ENCODE measurements at places on chromosomes 6 and 20.

DNA sequence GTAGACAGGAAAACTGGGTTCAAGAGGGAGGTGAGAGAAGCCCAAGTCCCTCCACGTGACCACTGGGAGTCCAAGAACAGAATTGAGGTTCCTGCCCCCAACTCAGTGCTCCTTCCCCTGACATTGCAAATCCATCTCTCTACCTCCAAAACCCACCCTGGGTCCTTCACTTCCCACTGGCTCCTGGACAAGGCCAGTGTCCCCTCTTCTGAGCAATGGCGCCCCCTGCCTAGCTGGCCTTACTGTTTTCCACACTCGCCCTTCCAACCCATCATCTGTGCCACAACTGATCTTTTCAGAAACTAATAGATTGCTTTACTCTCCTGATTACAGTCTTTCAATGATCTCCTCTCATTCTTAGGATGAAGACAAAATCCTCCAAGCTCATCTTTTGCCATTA is 200.3 kb downstream of the ANKRD60 start:
- DNase-seq: no peak

GRCh38 chr20:63703471-63703975 is 4.3 kb downstream of the ARFRP1 start:
- no peak for DNase-seq

- DNase-seq: no peak
These were observed 67.2 kb downstream of the DHX35 start for GRCh38 chr20:39029364-39029763.

DNA sequence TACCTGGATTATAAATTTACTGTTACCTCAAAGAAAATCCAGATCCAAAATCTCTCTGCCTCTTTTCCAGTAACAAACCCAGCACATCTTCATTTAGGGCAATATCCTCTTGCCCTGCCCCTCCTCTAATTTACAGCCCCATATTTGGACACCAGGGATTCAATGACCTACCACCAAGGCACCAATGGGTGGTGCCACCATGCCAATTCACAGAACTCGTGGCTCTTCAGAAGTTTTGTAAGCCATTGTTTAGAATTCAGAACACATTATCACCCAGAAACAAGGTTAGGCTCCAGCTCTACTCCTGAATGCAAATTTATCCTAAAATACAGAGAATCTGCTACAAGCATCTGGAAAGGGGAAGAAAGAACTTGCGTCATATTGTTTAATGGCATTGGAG is 67.8 kb upstream of the SASH1 start:
- no peak for DNase-seq

GRCh38 chr6:168145747-168146596 is 67.0 kb upstream of the FRMD1 start:
- DNase-seq: no peak

DNA sequence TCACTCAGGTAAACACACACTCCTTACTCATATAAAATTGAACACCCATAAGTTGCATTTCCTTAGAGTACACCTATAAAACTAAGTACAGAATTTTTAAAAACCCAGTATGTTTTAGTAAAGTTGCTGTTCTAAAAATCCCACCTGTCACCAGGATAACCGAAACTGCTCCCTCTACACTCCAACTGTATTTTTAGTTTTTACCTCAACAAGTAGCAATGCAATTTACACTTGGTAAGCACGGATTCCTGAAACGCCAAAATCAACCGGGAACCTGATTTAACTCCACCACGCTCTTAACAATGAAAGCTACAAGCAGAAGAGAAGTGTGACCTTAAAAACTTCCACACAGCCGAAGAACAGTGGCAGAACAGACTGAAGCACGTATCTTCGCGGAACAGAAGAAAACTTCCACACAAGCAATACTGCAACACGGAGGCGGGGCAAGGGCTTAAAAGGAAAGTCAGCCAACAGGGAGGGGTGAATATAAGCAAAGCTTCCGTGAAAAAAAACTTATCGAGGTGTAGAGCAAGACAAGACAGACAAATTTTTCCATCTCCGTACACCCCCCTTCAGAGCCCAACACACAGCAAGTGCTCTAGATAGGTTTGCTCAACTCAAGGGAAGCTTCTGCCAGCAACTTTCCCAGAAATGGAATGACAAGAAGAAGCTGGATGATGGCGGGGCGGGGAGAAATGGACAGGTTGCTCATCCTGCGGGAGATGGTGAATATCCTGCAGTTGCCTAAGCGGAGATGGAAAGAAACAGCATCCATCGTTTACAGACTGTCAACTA is 1.4 kb downstream of the STAU1 start:
- DNase-seq: peak; percentile 29

DNA sequence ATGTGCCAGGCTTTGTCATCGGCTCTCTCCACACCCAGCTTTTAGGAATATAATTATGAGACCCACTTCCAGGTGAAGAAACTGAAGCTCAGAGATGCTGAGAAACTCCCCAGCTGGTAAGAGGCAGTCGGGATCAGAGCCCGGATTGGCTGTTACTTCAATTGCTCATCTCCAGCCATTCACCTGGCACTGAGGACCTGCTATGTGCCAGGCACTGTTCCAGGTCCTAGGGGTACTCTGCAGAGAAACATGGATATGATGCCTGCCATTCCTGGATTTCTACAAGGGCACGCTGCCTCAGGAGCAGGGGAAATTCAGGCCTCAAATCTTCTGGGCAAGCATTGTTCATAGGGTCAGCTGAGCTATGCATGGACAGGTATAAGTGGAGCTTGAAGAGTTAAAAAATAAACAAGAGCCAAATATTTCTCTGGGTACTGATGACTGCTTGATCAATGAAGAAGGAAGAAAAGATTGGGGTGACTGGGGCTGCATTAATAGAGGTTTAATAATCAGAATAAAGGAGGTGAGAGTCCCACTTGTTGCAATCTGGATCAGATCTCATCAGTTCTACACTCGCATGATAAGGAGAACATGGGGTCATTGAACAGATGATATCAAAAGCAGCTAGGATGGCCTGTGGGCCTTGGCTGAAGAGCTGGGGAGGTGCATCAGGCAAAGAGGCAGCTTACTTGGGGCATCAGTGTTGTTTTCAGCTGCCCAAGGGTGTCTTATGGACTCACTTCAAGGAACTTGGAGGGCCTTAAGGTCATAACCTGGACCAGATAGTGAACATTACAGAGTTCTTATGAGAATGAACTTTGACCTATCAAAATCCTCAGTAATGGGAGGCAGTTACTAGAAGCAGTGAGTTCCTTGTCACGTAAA is 80.9 kb upstream of the TOX2 start:
- DNase-seq: no peak

DNA sequence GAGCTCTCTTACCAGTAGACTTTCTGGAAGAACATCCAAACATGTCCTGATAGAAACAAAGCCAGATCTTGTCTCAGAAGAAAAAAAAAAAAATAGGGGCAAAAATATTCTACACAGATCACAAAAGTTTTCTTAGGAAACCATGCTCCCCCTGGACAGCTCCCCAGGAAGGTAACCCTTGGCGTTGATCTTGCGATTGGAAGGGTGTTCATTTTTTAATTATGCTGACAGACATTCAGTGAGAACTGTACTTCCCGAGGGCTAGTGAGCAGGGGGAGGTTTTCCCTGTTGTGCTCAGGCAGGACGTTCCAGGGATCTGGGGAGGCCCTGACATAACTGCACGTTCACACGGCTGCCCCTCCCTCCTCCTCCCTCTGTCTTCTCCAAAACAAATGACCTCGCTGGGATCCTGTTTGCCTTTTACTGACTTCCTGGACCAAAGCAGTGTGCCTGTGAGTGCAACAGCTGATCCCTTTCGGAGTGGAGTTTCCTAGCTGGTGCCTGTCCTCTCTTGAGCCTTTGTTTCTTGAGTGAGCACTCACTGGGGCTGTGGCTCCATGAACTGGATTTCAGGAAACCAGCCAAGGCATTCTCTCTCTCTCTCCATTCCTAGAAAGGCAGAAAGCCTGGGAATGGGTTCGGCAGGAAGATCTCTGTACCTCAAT is 46.7 kb downstream of the MARCKS start:
- peak; percentile 66 for DNase-seq

GRCh38 chr6:158706369-158706982 is 56.6 kb downstream of the SYTL3 start:
- peak; percentile 43 for DNase-seq

DNA sequence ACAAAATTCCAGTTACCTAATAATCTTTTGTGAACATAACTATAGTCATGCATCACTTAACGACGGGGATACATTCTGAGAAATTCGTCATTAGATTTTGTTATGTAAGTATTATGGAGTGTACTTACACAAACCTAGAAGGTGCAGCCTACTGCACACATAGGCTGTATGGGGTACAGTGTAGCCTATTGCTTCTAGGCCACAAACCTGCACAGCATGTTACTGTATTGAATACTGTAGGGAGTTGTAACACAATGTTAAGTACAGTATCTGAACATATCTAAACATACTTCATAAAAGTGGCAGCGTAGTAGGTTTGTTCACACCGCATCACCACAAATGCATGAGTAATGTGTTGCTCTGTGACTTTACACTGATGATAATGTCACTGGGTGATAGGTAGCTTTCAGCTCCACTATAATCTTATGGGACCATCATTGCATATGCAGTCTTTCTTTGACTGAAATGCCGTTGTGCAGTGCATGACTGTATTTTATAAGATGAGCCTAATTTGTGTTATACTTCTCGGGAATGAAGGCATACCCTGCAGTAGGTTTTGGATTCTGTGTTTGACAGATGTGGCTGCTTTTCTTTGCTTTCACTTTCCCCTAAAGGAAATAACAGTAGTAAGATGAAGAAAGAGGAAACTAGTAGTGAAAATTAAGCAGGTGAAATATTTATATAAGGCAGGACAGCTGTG is 365.6 kb downstream of the FARS2 start:
- no peak for DNase-seq

DNA sequence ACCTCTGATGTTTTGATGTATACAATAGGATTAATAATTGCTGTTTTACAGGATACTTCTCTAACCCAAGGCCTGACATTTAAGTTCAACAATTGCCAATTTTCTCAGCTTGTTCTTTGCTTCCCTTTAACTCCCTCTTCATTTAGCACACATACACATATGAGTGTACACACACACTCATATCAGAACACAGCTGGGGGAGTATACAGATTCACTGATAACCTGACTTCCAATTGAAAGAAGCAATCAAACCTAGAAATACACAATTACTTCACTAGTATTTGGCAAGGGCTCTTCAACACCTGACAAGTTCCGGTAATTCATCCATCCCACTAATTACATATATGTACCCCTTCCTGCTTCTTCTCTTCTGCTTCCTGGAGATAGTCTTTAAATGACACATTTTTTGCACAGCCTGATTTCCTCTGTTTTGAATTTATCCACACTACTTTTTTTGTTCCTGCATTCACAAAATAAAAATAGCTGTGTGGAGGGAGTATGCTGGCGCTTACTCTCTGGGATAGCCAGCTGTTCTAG is 11.2 kb downstream of the UST start:
- no peak for DNase-seq

DNA sequence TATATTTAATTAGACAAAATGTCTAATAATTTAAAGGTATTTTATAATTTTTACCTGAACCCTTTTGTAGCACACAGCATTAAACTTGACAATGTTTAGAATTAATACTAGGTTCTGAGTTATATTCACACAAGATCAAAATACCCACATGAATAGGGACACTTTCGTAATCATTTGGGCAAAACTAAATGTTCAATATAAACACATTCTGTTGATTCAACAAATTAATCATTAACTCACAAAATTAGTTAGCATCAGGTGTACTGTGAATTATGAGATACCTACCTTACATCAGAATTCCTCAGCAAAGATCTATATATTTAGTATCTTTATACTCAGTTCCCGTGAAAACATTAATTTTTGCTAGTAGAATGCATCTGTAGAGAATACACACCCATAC is 481.5 kb upstream of the MANEA start:
- DNase-seq: no peak

GRCh38 chr6:108009894-108010293 is 51.9 kb upstream of the SEC63 start:
- no peak for DNase-seq

GRCh38 chr20:49398401-49399144 is 83.9 kb downstream of the KCNB1 start:
- no peak for DNase-seq

GRCh38 chr6:109455437-109456110 is at the start of gene MICAL1:
TSS of gene MICAL1 (minus strand) at chr6:109455772. CDS start at chr6:109454196, 1,576 bp downstream.
- DNase-seq: peak; percentile 52

DNA sequence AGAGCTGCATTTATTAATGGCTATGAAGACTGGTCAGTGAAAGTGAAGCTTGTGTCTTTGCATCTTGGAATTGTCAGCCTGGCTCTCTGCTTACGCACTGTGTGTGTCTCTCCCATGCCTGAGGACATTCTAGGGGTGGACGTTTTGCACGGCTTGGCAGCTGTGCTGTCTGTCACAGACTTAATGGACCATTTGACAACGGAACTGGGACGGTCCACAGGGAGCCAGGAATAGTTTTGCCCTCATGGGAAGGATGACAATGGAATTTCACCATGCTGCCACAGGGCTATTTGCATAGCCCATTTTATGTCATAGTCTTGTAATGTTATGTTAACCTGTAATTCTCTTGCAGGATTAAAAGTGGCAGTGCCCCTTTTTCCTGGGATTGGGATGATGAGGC is 44.7 kb downstream of the OR2B6 start:
- no peak for DNase-seq

DNA sequence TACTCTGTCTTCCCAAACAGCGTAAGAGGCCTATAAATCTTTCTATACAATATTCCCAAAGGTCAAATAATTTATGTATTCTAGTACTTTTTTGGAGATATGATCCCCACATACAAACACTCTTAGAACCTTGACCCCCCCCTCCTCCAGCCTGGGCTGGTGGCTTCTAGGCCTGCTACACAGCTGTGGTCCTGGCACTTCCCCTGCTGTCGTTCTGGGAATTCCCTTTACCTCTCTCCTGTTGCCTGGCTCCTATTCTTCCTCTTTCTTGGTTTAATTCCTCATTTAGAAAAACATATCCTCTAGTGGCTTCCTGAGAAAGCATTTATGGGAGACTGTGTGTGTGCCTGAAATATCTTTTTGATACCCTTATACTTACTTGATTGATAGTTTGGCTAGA is 4.1 kb upstream of the TXLNB start:
- no peak for DNase-seq

GRCh38 chr6:20686142-20686541 is 151.9 kb downstream of the CDKAL1 start:
- DNase-seq: no peak

- DNase-seq: no peak
These were observed 631.2 kb upstream of the EPHA7 start for GRCh38 chr6:94050515-94050914.

GRCh38 chr20:20489054-20489453 is 121.2 kb downstream of the INSM1 start:
- DNase-seq: no peak

DNA sequence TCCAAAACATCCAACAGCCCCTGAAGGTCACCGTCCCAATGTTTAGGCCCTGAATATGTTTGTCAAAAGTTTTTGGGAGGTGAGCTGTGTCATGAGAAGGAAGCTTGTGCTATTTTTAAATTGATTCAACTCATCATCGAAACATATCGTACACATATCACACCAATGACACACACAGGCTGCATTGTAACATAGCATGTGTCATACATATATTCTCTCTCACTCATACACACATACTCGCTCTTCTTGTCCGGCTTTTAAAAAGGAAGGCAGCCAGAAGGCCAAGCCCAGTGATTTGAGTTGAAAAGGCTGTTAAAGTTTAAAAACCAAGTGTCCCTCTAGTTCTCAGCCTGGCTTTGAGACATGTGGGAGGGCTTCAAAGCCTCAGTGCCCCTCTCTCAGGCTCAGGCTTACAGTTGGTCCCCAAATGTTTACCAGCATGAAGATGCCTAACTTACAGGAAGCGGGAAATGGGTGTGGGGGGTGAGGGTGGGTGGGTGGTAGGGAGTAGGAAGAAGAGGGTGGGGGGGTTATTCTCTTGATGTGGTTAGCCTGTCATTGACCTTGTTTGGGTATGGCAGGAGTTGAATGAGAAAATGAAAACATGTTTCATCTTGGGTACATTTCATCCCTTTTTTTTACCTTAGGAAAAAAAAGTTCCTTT is 3.3 kb upstream of the PRDM1 start:
- peak; percentile 88 for DNase-seq

Data from fibroblast of upper back skin (primary cell).